ENCODE measurements at places on chromosomes 12 and 14.

- DNase-seq: no peak
These were observed 1.5 kb downstream of the LGR5 start for GRCh38 chr12:71440763-71441748.

DNA sequence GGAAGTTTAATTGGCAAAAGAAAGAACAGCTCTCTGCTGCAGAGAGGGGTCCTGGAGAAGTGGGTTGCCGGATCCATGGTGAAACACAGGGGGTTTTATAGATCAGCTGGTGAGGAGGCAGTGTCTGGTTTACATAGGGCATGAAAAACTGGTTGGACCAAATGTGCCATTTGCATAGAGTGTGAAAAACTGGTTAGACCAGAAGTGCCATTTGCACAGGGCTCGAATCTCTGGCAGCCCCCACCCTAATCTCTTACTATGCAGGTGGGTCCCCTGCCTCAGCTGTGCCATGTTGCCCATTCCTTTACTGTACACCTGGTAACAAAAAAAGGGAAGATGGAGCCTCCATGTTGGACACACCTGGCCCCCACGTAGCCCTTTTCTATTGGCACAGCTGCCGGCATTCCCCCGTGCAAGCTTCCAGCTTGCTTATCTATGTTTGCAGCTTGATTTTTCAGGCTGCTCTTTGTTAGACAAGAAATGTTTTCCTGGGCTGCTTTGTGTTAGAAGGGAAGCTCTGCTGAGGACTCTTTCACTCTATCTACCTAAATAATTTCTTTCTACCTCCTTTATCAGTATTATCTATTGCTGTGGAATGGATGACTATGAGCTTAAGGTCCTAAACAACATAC lies 61.1 kb upstream of the TMEM132D start:
- DNase-seq: no peak

DNA sequence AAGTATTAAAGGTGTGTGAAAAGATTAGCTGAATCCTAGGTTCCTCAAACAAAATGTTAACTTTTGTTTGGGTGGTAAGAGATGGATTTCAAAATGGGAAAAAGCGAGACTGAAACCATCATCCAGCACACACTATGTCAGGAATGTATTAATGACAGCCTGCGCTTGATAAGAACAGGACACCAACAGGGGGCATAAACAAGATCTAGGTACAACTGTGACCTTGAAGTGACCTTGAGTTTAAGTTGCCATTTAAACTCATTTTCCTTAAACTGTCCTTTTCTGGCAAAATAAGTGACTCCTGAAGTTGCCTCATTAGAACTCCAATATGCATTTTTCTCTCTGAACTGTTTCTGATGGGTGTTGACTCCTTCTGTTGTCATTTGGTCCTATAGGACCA lies 17.1 kb downstream of the PRKCH start:
- DNase-seq: no peak

DNA sequence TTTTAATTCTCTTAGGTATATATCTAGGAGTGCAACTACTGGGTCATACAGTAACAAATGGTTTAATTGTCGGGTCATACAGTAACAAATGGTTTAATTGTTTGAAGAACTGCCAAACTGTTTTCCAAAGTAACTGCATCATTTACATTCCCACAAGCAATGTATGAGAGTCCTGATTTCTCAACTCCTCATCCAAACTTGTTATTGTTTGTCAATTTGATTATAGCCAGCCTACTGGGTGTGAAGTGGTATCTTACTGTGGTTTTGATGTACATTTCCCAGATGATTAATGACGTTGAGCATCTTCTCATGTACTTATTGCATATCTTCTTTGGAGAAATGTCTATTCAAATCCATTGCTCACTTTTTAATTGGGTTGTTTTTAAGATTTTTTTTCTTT lies 67.6 kb upstream of the CFL2 start:
- no peak for DNase-seq

DNA sequence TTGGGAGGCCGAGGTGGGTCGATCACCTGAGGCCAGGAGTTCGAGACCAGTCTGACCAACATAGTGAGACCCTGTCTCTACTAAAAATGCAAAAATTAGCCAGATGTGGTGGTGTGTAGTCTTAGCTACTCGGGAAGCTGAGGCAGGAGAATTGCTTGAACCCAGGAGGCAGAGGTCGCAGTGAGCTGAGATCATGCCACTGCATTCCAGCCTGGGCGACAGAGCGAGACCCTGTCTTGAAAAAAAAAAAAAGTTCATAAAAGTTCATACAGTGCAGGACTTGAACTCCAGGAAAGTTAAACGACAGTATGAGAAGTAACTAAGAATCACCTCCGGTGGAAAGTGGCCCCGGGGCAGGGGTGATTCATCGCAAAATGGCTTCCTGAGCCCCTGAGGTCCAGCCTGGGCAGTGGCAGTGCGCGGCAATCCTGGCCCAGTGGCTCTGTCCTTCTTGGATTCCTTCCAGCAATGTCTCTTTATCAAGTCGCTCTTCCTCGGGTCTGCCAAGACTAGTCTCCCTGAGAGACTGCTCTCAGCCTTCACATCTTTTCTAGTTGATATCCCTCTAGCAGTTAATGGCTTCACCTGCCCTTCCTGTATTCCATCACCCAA lies 16.7 kb upstream of the MAP1LC3B2 start:
- DNase-seq: no peak

DNA sequence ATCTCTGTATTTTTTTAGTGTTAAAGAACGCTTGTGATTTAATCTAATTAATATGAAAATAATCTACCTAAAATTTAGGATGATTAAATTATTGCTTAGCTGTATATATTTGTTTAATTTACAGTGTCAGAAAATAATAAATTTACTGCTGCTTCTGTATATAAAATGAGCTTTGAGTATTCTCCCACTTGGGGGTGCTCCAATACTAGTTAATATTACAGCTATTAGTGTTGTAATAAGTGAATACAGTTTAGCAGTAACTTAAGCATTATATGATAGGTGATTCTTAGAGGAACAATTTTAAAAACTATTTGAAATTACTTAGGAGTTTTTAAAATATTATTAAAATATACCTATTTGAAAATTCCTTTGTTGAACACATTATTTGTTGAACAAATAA lies 62.2 kb downstream of the PAPOLA start:
- no peak for DNase-seq

GRCh38 chr14:99564256-99564925 lies 39.6 kb downstream of the CCDC85C start:
- DNase-seq: no peak

DNA sequence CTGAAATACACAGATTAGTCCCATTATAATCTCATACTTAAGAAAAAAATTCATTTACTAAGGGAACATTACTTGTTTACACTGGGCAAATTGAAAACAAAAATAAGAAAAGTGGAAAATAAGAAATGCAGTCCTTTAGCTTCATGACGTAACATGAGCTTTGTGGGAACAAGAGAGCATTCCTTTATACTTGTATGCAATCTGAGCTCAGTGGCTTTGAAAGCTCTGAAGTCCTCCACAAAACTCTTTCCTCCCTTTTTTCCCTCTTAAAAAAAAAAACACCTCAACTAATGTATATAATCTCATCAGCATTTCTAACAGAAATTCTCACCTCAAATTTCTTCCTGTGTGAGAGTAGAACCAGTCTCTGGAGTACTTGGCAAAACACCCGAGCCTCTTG lies 76.9 kb upstream of the OTX2 start:
- no peak for DNase-seq

GRCh38 chr12:87585882-87586557 lies 443.2 kb downstream of the C12orf50 start:
- no peak for DNase-seq

- DNase-seq: no peak
These were observed 57.9 kb downstream of the ANO6 start for GRCh38 chr12:45273717-45274271.

DNA sequence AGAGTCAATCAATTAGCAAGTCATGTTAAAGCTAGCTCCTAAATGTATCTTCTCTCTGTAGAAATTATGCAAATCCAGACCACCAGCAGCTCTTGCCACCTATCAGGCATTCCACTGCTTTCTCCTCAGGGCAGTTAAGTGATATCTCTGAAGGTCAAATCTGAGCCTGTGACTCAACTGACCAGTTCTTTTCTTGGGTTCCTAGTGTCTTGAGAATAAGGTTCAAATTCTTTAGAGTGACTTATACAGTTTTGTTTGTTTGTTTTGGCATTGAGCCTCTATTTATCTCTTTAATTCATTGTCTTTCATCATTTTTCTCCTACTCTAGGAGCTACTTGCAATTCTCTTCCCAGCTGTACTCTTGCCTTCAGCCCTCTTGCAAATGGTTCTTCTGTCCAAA lies 2.5 kb upstream of the LRIG3 start:
- DNase-seq: no peak

DNA sequence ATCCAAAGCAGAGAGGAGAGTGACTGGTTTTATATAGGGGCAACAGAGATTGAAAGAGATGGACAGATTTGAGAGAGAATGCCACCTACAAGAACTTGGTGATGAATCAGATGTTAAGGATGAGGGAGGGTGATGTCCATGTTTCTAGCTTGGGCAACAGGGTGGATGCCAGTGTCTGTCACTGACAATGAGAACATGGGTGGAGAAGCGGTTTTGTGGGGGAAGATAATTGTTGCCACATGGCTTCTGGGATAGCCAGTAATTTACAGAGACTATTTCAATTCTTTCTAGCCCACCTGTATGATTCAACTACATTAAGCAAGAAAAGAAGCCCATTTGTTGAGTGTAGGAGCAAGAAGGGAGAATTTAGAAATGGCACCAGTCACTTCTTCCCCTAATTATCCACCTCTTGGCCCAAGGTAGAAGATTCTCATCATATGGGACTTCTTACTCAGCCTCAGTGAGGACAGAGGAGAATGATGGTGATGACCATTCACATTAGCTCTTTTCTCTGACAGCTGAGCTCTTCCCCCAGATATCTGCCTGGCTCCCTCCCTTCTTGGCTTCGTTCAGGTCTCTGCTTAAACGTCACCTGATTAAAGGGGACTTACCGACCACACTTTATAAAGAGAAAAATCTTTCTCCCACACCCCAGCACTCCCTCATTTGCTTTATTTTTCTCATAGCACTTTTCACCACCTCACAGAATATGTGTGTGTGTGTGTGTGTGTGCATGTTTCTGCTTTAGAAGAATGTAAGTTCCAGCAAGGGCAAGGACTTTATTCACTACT lies 117.8 kb downstream of the DUSP6 start:
- no peak for DNase-seq

GRCh38 chr14:99099051-99099787 lies 172.8 kb downstream of the BCL11B start:
- no peak for DNase-seq

DNA sequence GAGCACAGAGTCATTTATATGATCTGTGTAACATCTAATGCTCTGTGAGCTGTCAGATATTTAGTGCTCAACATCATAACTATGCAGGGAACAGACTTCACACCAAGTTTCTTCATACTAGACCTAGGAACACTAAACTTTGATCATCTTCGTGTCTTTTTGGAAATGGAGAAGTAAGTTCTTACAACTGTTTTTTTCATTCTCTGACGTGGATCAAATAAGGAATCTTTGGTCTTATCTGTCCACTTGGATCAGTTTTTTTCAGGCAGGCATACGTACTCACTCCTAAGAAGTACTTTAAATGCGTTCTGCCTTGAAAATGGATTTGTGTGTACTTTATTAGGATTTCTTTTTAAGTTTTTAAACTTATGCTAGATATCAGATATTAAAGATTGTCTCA lies 191.0 kb downstream of the FBXL14 start:
- DNase-seq: no peak

- DNase-seq: no peak
These were observed 1009.5 kb upstream of the TMEM132C start for GRCh38 chr12:127257366-127257935.

DNA sequence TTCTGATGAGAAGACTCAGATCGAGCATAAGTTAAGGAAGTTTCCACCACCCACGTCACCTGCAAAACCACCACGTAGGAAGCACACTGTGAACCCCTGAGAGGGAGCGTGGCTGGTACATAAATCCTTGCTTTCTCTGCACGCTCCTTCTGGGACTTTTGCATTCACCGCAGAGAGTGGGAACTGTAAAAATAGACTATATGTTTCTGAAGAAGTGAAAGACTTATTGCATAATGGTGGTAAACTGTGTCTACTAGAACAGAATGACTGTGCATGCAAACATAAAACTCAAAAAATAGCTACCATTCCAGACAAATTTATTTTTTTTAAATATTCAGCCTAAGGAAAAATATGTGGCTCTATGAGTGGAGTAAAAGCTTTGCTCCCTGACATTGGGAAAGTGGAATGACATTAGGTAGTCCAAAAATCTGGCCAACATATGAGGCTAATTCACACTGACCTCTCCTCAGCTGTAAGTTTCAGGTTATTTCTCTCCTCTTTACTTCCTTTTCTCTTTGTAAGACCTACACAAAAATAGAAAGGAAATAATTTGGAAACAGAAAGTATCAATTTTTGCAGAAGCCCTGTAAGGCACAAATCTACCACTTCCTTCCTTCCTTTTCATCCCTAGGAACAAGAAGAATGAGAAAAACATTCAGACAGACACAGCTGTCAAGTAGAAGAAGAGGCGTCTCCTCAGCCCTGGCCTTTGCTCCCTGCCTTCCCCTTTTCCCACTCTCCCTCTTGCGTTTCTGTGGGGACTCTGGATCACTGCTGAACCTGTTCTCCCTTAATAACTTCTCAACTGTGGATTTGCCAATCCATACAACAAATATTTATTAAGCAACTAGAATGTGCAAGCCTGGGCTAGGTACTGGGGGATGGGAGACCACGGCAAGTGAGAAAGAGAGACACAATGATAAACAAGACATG lies 264.3 kb upstream of the FOXN3 start:
- DNase-seq: no peak

DNA sequence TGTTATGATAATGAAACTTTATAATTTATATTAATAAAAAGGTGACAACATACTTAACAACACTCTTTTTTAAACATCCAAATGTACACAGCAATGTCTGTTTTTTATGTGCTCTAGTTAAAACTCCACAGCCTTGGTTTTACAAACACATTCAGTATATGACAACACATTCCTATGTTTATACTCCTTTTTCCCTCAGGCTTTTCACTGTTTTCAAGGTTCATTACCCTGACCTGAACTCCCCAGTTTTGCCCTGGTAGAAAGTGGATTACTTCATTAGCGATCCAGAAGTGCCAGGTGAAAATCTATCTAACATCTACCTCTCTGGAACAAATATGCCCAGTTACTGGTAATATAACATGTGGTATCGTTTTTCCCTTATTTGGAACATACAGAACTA lies 340.2 kb upstream of the DDHD1 start:
- no peak for DNase-seq

GRCh38 chr14:94346841-94347240 lies 23.7 kb upstream of the SERPINA6 start:
- DNase-seq: no peak

GRCh38 chr14:75417674-75418073 lies 10.1 kb upstream of the JDP2 start:
- no peak for DNase-seq
